ENCODE measurements at places on chromosomes 11 and 22. TPM values are rescaled to one million over a fixed set of nuclear protein-coding genes. Genes with fewer than 3 reads are reported as not detected.
A peak's percentile ranks its signal among the peaks of the same experiment; 100 is the strongest.

GRCh38 chr22:49789289-49790141 is 38.2 kb downstream of the BRD1 start:
- DNase-seq: no peak

DNA sequence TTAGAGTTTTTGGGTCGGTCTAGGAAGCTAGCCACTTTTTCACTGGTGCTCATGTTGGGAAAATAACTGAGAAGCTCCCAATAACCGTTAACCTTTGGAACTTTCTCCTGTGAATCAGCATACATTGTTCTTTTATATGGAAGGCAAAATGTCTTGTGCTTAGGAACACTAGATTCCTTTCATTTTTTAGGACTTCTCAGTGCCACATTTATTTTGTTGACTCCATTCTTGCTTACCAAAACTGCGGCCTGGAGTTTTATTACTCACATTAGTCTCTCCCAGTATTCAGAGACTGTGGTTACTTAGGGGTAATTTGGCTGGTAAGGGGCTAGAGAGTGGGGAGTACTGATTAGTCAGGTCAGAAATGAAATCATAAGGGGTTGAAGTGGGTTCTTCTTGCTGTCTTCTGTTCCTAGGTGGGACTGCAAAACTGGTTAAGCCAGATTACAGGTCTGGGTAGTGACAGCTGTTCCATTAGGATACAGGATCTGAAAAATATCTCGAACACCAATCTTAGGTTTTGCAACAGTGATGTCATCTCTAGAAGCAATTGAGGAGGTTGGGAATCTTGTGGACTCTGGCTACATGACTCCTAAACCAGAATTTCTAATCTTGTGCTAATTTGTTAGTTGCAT is 631.4 kb upstream of the LUZP2 start:
- no peak for DNase-seq

DNA sequence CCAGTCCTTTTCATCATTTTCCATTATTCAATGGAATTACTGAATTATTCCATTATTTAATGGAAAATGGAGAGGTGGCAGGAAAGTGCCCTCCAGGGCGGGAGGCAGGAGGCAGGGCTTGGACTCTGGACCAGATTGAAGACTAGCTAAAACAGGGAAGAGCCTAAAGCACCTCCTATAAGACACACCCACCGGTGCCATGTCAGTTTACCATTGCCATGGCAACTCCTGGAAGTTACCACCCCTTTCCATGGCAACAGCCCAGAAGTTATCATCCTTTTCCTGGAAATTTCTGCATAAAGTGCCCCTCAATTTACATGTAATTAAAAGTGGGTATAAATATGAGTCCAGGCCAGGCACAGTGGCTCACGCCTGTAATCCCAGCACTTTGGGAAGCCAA is 443.7 kb downstream of the TBC1D22A start:
- no peak for DNase-seq

GRCh38 chr11:130732476-130732875 is 183.8 kb downstream of the SNX19 start:
- DNase-seq: no peak

DNA sequence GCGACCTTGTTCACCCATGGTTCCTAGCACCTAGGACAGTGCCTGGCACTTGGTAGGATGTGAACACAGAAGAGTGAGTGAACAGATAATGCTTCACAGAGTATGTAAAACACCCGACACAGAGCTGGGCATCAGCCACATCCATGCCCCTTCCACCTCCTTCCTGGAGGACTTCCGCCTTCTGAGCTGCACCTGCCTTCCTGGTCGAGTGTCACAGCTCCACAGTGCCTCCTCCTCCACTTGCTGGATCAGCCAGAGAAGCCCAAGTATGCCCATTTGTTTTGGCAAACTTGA is 20.1 kb downstream of the PRDM11 start:
- DNase-seq: no peak

- no peak for DNase-seq
Observed at GRCh38 chr22:19723232-19723982, at the start of gene GP1BB. Gene GP1BB, plus strand, starts transcription at chr22:19723539. Its CDS starts 31 bp downstream, at chr22:19723570.

- no peak for DNase-seq
Observed at GRCh38 chr22:19657252-19658056, 56.8 kb upstream of the SEPTIN5 start.

DNA sequence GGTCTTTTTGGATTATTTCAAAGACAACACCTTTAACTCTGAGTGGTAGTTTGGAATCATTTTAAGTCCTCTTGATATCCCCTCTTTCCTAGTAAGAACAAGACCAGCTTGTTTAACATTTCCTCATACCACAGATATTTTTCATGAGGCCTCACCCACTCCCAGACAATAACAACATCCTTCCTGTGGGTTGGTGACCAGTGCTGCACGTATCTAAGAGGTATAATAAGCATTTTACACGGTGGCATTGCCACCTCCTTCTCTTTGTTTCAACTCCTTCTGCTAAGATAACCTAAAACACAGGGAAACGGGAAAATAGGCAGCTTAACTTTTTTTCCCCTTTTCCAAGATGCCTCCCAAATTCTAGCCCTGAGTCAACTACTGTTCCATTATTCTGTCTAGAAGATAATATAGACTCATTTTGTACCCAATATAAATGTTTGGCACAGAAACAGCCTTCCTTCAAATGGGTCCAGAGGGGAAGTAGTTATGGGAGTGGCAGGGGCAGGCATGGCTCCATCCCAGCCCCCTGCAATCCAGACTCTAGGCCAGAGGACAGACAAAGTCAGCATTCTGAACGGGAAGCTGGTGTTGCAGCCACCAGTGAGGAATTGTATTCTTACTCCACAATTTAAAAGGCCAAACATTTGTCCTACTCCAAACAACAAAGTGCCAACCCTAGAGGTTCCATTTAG is 28.5 kb downstream of the MAML2 start:
- DNase-seq: peak; percentile 30

- DNase-seq: no peak
Observed at GRCh38 chr11:31818425-31818755, 7.3 kb upstream of the PAX6 start.

- no peak for DNase-seq
Observed at GRCh38 chr11:12691473-12691872, 17.3 kb downstream of the TEAD1 start.

GRCh38 chr22:35174401-35175038 is 82.8 kb upstream of the HMGXB4 start:
- no peak for DNase-seq

DNA sequence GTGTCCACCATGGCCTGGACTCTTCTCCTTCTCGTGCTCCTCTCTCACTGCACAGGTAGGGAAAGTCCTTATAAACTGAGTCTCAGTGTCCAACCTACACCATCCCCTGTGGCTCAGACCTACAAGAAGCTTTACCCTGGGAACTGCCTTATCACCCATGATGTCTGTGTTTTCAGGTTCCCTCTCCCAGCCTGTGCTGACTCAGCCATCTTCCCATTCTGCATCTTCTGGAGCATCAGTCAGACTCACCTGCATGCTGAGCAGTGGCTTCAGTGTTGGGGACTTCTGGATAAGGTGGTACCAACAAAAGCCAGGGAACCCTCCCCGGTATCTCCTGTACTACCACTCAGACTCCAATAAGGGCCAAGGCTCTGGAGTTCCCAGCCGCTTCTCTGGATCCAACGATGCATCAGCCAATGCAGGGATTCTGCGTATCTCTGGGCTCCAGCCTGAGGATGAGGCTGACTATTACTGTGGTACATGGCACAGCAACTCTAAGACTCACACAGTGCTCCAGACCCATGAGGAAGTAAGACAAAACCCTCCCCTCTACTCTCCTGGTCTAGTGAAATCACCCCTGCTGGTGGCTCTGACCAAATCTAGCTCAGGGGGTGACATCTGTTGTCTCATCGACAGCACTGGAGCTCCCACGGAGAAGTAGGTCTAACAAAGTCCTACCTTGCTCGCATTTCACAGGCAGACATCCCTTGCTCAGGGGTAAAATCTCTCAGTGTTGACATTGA is 74.3 kb downstream of the VPREB1 start:
- DNase-seq: no peak

DNA sequence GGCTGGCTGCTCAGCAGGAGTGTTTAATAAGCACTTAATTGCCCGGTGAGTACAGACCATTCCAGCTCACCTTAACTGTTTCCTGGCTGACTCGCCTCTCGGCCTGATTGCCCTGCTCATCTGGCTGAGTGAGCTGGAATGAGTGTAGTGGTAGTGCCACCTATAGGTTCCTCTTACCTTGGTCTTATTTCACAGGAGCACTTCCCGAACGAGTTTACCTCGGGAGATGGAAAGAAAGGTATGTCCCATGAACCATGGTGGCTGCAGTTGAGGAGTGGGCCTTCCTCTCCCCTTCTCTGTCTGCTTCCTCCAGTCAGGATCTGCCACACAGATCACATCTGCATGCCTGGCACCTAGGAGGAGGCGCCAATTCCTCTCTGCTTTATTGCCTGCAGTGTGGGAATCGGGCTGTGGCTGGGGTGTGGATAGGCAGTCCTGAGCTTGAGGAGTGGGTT is 26.7 kb downstream of the UPB1 start:
- peak; percentile 52 for DNase-seq

- peak; percentile 34 for DNase-seq
Observed at GRCh38 chr11:16000065-16000464, 356.3 kb downstream of the SOX6 start.

DNA sequence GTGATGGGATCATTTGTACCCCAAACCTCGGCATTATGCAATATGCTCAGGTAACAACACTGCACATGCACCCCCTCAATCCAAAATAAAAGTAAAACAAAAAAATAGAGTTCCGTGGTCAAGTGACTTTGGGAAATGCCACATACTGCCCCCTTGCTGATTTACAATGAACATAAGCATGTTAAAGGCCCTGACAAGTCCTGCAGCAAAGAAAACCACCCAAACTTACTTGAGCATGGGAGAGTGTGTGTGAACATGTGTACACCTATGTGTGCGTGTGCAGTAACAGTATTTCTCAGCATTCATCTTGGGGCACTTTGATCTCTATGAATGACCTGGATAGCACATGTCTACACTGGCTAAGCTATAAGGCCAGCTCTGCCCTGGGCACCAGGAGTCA is 15.8 kb upstream of the IGSF22 start:
- no peak for DNase-seq

GRCh38 chr11:118771547-118772288 is 19.2 kb downstream of the DDX6 start:
- no peak for DNase-seq

DNA sequence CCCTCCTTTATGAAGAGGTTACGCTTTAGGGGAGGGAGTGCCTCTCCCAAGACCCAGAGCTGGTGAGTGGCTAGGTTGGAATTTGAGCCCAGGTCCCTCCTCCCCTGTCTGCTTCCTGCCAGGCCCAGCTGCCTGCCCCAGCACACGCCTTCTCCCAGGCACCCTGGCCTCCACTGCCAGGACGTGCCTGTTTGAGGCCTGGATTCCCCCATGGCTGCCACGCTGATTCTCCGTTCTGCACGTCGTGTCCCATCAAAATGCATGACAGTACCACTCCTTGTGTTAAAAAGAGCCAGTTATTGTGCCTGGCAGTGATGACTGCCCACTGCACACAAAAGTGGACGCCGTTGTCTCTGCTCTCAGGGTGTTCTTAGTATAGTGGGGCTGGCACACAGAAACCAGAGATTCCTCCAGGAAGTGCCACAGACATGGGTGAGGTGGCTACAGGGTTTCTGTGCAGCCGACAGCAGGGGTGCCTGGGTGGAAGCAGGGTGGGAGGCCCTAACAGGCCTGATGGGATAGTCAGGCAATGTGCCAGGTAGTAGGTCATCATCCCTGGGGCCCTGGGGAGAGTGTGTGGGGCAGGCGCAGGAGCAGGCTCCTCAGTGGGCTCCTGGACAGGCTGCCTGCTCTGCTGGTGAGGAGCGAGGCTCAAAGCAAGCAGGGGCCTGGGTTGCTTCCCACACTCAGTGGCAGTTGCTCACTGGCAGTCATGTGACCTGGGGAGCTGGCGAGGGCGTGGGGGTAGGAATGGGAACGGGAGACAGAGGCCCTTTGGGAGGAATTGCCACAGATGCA is 24.2 kb downstream of the MED15 start:
- peak; percentile 94 for DNase-seq

- DNase-seq: peak; percentile 22
Observed at GRCh38 chr11:88799771-88800500, 265.8 kb downstream of the GRM5 start.

DNA sequence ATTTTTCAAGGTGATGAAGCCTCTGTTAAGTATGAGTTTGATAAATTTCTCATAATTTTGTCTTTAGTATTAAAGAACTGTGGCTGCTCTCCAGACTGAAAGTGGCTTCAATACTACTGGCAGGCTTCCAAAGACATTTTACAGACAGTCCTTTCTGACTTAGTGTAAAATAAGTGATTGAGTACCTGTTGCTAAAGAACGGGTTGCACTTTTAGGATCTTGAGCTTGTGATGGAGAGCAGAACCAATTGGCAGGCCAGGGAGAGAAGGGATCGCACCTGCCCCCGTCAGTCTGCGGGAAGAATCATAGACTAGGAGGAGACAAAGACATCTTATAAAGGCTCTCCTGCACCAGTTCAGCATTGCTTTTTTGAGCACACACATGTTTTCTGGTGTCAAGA is 4.4 kb downstream of the NCAM1 start:
- no peak for DNase-seq

- no peak for DNase-seq
Observed at GRCh38 chr11:13669544-13670488, 1.3 kb downstream of the FAR1 start.

The MIAT gene
- total RNA-seq: 0.33 TPM

The NLRP6 gene
- not detected for total RNA-seq

The DDIAS gene
- total RNA-seq: 10.3 TPM

The TMEM132A gene
- 16.3 TPM for total RNA-seq

The NXPE1 gene
- not detected for total RNA-seq

The BEST1 gene
- total RNA-seq: not detected

The EFEMP2 gene
- total RNA-seq: 43.2 TPM
